ENCODE measurements at places on chromosomes 4 and X. TPM values are rescaled to one million over a fixed set of nuclear protein-coding genes. Genes with fewer than 3 reads are reported as not detected.

- no peak for DNase-seq
Measured at GRCh38 chr4:126435491-126435890, 1120.7 kb downstream of the FAT4 start.

Gene KCNE5
- 6.5 TPM for polyA plus RNA-seq

Gene FRG1
- polyA plus RNA-seq, result 70.5 TPM

- no peak for DNase-seq
Measured at GRCh38 chrX:140848800-140849199, 139.2 kb downstream of the LINC00632 start.

Gene VCX3A
- not detected for polyA plus RNA-seq

DNA sequence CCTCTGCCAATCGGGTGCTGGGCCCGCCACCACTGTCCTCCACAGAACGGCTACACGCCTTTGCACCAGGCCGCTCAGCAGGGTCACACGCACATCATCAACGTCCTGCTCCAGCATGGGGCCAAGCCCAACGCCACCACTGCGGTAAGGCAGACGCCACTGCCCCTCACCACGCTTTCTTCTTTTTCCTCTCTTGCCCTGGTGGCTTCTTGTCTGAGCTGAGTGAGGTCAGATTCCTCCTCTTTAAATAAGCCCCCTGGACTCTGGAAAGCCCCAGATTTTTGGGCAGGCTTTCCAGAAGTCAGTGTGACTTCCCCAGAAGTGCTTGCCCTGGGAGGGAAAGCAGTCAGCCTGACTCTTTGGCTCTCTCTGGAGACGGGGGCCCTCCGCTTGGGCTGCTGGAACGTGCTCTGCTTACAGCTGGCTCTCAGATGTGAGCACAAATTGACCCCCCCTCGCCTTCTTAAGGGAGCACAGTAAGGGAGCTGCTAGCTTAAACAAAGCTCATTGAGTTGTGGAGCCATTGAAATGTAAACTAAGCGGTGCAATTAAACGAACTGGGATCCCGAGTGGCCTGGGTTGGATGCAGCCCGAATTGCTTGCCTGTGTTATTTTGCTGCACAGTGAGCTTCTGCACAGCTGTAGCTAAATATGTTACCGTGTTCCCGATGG, 243.1 kb downstream of the ANK2 start:
- DNase-seq, result peak; percentile 47

DNA sequence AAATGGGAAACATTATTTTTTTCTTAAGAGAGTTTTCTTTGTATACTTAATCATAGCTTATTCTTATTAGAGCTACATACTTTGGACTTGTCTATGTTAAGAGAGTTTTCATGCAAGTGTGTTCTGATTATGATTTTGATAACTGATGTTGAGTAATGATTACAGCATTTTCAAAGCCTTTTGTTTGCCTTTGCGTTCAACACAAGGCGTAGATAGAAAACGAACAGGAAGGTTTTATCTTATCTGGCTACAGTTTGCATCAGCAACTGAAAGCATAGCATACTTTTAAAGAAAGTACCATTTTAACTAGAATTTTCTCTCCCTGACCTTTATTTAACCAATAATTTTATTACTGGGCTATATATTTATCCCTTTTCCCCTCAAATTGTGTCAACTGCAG, 51.6 kb upstream of the PDLIM5 start:
- DNase-seq, result no peak

GRCh38 chrX:134933911-134934310, 56.9 kb upstream of the SMIM10 start:
- DNase-seq, result no peak

GRCh38 chrX:103215425-103215991, 600 bp downstream of the BEX4 start:
- peak; percentile 54 for DNase-seq

- DNase-seq, result no peak
Measured at GRCh38 chr4:1869530-1870327, 1.5 kb upstream of the NSD2 start.

- peak; percentile 54 for DNase-seq
Measured at GRCh38 chr4:146643812-146644401, 5.2 kb downstream of the POU4F2 start.

- peak; percentile 52 for DNase-seq
Measured at GRCh38 chrX:140766024-140766611, 56.6 kb downstream of the LINC00632 start.

DNA sequence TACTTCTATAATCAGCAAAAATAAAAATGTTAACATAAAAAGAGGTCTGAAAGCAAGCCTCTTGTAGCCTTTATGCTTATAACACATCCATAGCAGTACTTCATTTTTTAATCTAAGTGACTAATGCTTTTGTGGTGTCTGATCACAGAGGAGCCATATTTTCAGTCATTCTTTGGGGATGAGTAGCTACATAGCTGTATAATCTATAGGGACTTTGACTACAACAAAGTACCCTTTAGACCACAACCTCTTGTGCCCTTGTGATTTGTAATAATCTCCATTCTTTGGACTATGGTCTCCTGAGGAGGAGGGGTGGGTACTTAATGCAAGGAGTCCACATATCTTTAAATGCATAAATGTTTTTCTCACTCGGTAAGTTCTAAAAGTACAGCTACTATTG, 9.6 kb downstream of the DRP2 start:
- no peak for DNase-seq

- no peak for DNase-seq
Measured at GRCh38 chrX:52425775-52426174, 57.0 kb downstream of the XAGE2 start.

- no peak for DNase-seq
Measured at GRCh38 chr4:26105815-26106699, 192.0 kb downstream of the SMIM20 start.

DNA sequence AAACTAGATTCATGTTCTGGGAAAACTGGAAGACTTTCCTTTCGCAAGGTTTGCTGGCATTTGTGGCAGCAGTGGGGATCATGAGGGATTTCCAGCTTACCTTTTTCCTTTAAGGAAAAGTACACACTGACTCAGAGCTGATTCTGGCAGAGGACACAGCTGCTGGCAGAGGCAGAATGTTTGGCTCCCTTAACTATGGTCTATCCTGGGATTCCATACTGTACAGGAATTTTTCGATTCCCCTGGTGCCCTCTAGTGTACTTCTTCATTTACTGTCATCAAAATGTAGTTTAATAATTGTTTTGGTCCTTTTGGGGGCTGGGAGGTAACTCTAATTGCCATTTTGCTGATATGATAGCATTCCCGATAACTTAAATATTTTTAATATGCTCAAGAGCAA, 152.7 kb downstream of the GABRG1 start:
- no peak for DNase-seq

DNA sequence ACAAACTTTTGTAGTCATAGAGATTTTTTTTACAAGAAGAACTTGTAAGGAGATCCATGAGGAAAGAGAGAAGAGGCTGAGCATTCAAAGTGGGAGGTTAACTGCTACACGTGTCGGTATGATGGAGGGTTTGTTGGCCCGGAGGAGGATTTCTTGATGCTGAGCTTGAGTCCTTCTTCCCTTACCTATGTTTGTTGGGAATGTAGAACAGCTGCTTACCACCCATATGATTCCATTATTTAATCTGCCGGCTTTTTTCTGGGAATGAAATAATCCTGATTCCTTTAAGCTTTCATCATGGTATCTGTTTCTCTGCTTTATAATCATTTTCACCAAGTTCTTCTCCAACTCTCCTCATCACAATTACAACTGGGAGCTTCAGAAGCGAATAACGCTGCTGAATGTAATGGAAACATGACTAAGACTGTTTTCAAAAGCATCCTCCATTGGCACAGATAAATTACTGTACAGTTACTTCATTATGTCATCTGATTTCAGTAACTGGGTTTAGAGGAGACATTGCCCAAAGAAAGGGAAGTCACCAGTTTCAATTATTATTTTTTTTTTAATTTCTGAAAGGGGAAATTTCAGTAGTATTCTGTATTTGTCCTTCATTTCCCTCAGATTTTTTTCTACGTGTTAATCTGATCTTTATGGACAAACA, 420.6 kb downstream of the SPRY1 start:
- no peak for DNase-seq

GRCh38 chr4:144595681-144596080, 50.3 kb upstream of the HHIP start:
- no peak for DNase-seq

GRCh38 chr4:7182616-7183015, 9.7 kb upstream of the SORCS2 start:
- no peak for DNase-seq

Gene CCNB3
- 2.2 TPM for polyA plus RNA-seq

DNA sequence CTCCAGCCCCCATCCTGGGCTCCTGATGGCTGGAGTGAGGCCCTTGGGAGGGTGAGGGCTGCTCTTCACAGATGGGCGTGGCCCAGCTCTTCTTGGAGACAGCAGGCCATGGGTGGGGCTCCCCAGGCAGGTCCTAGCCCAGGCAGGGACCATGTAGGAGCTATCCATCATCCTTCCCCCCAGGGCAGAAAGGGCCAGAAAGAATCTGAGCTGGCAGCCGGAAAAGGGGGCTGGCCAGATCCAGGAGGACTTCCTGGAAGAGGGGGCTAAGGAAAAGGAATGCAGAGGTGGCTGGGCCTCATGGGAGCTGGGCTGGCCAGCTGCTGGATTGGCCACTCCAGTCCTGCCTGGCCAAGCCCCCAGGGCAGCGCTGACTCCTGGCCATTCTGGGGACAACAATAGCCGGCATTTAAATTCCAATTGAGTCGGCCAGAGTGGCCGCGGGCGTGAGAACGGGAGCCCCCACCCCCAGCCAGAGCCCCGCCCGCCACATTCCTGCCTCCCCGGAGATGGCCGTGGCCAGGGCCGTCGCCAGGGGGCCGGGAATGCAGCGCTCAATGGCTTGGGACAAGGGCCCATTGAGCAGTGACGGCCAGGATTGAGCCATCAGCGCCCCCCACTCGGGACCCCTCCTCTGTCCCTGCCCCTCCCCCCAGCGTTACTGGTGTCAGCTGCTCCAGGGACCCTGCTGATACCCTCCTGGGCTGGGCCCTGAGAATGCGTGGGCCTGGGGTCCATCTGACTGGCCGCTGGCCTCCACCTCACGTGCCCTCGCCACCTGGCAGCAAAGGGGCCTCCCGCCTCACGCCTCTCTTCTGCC, 15.1 kb upstream of the FGFR3 start:
- no peak for DNase-seq

DNA sequence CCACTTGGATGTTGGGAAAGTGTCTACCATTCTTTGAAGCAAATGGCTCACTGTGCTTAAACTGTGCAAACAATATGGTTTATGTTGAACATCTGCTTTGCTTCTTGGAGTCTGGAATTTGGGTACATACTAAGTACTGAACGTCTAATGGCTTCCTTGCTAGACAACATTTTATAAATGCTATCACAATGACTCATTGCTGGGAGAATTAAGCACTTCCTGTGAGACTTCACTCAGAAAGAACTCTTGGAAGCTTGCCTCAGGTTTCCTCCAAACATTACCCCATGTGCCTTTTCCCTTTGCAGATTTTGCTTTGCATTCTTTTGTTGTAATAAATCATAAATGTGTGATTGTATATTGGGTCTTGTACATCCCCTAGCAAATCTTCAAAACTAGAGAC, 139.7 kb downstream of the PACRGL start:
- peak; percentile 2 for DNase-seq

Gene TEX13C
- polyA plus RNA-seq, result not detected

Gene BMX
- 0.34 TPM for polyA plus RNA-seq

GRCh38 chr4:187961171-187961570, 34.4 kb upstream of the ZFP42 start:
- DNase-seq, result no peak

DNA sequence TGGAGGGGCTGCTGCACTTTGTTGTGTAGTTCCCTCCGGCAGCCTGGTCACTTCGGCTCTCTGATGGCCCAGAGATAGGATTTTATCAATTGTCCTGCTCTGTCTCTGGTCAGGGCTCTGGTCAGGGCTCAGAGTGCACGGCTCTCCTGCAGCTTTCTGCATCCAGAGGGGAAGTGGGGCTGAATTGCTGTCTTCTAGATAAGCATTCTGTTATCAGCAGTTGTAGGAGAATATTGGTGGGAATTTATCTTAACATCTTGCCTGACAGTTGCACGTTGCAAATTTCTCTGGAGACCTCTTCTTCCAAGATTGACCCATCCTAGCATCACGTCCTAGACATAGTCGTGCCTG, 62.8 kb downstream of the FAM193A start:
- DNase-seq, result no peak

- DNase-seq, result no peak
Measured at GRCh38 chrX:13239272-13239671, 80.6 kb downstream of the ATXN3L start.
